LoVo (cell line): ENCODE measurements at places on chromosomes 1 and 21.

GRCh38 chr1:11447903-11448302 is 31.1 kb upstream of the DISP3 start:
- no peak for DNase-seq

GRCh38 chr1:90502696-90503095 is 214.4 kb downstream of the BARHL2 start:
- no peak for DNase-seq

- no peak for DNase-seq
These were observed 95.9 kb downstream of the EPHB2 start for GRCh38 chr1:22806584-22806983.

GRCh38 chr1:208141610-208142192 is 102.5 kb downstream of the PLXNA2 start:
- no peak for DNase-seq

DNA sequence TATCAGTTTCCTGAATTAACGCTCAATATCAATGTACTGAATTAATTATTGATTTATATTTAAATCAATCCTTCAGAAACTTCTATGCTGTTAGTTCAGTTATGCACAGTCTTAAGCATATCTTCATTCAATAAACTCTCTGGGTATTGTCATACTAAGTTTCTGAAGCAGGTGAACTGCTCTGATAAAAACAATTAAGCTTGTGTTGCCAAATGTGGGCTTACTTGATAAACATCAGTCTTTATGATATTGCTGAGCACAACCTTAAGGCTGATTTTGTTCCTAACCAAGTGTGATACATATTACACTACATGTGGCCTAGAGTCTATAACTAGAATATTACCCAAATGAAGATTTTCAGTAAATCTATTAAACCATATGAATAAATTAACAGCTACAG is 67.6 kb downstream of the DPYD start:
- no peak for DNase-seq

DNA sequence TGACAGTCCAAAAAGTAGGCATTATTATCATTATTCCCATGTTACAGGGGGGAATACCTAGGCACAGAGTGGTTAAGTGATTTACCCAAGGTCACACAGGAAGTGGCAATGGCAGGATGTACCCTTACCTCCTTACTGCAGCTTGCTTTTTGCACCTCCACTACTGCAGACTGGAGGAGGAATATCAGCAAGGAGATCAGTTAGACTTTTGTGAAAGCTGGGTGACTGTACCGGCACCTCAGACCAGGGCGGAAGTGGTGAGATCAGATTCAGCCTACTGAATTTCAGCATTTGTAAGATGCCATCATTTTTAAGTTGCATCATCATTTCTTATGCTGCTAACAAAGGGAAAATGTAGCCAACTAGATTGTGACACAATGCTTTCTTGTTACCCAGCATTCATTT is 4.5 kb downstream of the ADARB1 start:
- no peak for DNase-seq

DNA sequence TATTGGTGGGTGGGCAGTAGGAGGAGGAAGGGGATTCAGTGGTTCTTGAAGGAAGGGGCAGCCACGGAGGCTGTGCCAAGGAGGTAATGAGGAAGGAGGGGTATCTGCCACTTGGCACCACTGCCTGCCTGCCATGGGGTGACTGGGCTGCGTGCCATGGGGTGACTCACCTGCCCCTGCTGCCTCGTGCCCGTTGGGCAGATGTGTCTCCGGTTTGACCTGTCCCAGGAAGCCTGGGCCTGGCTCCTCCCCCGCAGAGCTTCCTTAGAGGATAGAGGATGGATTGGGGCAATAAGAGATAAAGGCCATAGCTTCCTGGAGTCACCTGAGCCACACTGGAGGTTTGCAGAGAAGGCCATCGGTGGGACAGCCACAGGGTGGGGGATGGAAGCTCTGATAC is 1.7 kb downstream of the PADI3 start:
- peak; percentile 78 for DNase-seq
